ENCODE measurements at places on chromosomes 16 and 17.

- no peak for DNase-seq
Measured at GRCh38 chr17:27315322-27315721, 21.4 kb downstream of the WSB1 start.

GRCh38 chr17:82077617-82078358 lies 12.2 kb upstream of the DUS1L start:
- DNase-seq = no peak

DNA sequence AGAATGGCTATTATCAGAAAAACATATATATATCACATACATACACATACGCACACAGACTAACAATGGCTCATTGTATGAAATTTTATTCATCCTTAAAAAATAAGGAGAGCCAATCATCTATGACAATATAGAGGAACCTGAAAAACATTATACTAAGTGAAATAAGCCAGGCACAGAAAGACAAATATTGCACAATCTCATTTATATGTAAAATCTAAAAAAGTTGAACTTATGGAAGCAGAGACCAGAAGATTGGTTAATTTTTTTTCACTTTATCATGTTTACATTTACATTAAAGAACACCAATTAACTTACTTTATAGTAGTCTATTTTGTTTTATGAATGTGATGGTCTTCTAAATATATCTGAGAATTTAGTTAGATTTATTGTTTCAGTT lies 198.7 kb downstream of the KIF2B start:
- DNase-seq = no peak

DNA sequence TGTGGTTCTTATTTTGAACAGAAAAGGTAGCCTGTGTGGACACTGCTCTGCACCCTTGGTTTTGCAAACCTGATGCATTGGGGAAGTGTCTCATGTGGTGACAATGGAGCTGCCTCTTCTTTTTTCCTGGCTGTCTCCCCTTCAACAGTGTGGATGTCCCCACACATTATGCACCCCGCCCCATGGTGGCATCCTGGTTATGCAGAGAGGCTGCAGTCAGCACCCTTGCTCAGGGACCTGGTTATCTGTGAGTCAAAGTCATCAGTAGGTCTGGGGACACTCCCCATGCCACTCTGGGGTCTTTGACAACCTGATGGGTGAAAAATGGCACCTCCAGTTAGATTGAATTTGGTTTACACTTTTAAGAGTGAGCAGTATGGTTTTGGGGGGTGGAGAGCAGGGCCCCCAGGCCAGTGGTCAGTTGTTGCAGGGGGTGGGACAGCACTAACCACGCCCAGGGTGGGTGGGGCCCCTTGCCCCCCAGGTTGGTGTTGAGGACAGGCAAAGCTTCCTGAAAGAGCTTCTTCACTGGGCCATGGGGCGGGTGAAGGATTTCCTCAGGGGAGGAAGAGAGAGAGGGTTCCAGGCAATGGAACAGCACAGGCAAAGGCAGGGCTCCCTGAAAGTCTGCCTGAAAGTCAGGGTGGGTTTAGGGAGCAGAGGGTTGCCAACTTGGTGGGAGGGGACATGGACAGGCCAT lies 24.6 kb upstream of the KCNJ12 start:
- DNase-seq = no peak

DNA sequence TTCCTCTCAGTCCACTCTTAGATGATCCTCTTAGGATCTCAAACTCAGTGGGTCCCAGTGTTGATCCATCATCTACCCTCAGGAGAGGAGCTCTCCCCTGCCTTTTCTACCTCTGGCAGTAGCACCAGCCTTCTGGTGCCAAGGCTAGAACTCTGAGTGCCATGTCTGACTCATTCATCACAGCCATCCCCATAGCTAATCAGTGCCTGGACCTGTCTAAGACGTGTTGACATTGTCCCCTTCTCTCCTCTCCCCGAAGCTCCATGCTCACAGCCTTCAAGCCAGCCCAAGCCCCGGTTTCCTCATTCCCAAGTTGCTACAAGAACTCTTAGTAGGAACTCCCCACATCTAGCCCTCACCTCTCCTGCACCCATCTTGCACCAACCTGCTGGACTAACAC lies 73.5 kb upstream of the GRIN2A start:
- DNase-seq = no peak

DNA sequence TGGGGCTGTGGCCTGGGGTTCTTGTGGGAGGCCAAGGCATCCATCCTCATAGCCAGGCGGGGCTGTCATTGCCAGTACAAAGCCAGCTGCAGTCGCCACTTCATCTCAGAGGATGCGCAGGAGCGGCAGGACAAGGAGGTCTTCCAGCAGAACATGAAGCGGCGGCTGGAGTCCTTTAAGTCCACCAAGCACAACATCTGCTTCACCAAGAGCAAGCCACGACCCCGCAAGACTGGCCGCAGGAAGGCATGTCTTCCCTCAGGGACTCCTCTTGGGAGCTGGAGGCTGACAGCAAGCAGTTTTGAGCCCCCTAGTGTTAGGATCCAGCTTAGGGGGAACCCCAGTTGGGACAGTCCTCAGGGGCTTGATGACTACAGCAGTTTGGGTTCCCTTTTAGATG lies 15.1 kb upstream of the PLEKHG4 start:
- no peak for DNase-seq

DNA sequence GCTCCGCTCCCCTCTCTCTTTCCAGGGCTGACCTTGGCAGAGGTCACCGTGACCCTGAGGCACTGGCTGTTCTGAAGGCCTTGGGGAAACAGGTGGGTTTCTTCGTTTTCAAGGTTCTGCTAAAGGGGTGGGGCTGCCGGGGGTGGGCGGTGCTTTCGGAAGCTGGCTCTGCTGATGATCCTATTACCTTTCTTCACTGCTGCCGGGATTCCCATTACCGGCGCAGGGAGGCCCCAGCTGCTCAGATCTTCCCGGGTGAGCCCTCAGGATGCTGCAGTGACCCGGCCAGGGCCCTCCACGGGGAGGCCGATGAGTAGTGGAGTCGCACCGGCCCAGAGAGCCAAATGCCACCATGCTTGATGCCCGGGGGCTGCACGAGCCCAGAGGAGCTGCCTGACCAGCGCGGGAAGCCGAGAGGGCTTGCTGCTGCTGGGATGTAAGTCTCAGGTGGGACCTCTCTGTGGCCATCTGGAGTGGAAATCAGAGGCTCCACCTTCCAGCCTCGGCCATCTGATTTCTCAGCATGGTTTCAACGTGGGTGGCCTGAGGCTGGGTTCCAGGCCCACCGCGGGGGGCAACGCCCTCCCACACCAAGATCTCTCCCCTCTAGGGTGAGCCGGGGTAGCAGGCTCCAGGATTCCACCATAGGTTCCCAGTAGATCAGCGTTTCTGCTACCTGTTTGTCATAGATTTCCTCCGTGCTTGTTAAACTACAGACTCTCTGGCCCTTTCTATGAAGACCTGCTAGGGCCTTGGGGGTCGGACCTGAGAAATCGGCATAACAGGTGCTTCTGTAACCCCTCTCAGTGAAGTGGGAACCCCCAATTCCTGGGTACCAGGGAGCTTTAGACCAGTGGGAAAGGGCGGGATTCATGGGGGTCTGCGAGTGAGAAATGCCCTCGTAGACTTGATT lies 21.6 kb upstream of the ADCY7 start:
- no peak for DNase-seq

DNA sequence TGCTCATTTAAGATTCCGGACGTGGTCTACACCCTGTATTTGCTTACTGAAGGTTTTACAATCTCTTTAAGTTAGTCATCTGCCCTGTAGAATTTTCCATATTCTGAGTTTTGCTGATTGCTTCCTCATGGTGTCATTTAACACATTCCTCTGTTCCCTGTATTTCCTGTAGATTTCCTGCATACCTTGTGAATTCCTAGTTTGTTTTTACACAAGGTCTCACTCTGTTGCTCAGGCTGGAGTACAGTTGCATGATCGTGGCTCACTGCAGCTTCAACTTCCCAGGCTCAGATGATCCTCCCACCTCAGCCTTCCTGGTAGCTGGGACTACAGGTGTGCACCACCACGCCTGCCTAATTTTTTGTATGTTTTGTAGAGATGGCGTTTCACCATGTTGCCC lies 66.8 kb downstream of the CMIP start:
- no peak for DNase-seq

GRCh38 chr17:43814714-43815113 lies 18.2 kb downstream of the MPP3 start:
- DNase-seq = no peak

- no peak for DNase-seq
Measured at GRCh38 chr16:48393485-48394354, 8.5 kb upstream of the SIAH1 start.

GRCh38 chr17:48143629-48144028 lies 36.1 kb downstream of the SNX11 start:
- DNase-seq = no peak

GRCh38 chr17:29326023-29326813 lies 32.3 kb upstream of the NUFIP2 start:
- DNase-seq = no peak

GRCh38 chr17:42852351-42852750 lies 1.4 kb downstream of the AOC3 start:
- DNase-seq = no peak

- no peak for DNase-seq
Measured at GRCh38 chr17:17228521-17229279, 8.3 kb downstream of the FLCN start.

DNA sequence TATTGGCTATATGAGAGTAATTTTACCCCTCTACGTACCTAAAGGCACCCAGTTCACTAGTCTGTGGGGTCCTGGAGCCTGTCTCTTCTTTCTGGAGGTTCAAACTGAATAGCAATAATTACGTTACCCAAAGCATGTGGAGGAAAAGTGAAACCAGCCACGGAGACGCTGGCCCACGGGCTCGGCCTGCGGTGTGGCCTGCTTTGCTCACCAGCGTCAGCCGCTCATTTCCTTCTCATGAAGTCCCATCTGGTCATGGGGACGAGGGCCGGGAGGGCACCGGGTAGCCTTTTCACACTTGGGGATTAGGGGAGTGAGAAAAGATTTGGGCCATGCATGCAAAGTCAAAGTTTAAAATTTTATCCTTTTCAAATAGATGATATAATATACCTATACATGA lies 26.9 kb downstream of the ELAC2 start:
- DNase-seq = no peak

GRCh38 chr16:57032931-57033330 lies 43.6 kb downstream of the NLRC5 start:
- DNase-seq = no peak

GRCh38 chr16:69532641-69533455 lies 32.9 kb upstream of the NFAT5 start:
- no peak for DNase-seq

GRCh38 chr17:45841883-45842525 lies 2.7 kb upstream of the SPPL2C start:
- DNase-seq = no peak

DNA sequence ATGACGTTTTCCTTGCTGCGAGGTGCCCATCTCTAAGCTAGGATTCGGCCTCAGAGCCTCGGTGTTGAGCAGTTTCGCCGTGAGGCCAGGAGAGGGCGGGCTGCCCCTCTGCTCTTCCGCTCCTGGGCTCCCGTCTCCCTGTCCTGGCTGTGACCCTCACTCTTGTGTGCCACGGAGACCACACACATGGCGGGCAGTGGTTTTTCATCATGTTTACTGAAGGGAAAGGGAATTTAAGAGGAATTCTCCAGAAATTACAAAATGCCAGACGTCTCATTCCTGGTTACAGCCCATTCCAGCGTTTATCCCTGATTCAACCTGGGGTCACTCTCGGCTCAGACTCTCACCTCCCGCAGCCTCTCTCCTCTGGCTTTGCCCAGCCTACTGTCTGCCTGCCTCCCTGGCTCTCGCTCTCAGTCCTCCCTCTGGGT lies 96.8 kb upstream of the ELAC2 start:
- no peak for DNase-seq

DNA sequence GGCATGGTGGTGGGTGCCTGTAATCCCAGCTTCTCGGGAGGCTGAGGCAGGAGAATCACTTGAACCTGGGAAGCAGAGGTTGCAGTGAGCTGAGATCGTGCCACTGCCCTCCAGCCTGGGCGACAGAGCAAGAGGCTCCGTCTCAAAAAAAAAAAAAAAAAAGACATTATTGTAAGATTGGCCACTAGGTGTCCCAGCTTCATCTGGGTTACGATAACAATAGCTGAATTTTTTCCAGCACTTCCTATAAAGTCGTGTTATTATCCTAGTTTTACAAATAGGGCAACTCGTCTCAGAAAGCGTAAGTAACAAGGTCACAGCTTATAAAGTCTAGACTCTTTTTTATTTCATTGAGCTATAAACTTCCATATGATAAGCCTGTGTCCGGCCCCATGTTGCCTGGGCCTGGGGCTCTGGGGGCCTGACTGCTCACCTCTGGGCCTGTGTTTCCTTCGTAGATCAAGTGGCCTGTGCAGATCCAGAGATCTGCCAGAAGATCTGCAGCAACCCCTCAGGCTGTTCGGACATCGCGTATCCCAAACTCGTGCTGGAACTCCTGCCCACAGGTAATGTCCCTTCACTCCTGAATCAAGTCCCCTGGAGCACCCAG lies 60.5 kb downstream of the SLC5A11 start:
- no peak for DNase-seq

DNA sequence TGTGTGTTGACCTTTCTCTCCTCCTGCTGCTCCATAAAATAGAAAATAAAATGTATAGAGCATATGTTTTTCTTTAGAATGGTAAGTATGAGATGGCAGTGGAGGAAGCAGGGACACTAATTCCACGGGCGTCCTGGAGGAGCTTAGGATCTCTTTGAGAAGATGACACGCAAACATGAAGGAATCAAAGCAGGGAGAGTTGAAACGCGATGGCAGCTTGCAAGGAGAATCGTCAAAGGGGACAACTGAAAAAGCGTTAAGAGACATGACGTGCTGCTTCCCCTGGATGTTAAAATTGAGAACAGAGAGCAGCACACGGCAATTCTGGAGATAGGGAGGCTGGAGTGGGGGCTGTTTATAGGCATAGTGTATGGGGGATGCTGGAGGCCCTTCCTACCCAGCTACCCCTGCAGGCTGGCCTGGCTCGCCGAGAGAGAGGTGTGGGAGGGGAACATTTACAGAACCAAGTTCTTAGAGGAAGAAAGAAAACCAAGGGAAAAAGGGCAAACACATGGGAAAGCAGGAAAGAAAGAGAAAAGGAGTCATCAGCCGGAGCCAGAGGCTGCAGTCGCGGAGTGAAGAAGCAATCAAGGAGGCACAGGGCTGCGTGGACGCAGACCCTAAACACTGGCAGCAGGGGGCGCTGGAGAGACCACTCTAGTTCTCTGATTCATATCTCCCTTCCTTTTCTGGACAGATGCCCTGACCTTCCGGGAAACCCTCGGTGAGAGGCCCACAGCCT lies 55.8 kb downstream of the MYH13 start:
- DNase-seq = peak; percentile 10

DNA sequence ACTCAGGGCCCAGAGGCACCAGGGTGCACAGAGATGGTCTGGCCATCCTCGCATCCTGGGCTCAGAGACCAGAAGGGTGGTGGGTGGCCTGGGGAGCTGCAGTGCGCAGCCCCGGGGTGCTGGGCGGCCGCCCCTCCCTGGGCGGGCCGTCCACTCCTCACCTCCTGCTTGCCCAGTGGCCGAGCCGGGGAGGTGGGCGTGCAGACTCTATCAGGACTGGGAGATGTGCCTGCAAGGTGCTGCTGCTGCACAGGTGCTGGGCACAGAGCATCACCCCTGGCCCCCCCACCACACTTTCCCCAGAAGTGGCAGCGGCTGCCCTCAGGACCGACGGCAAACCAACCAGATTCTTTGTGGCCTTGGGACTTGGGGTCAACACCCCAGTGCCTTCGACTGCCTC lies at the start of gene SCN4A:
SCN4A (minus strand) TSS at position 123 of the 400 bp plus-strand sequence; CDS start at position 46, 77 bp downstream.
- no peak for DNase-seq
